Pancreas (tissue), 10 donors: ENCODE measurements at places on chromosomes 3 and 15.

- no peak for DNase-seq
Measured at GRCh38 chr3:123833398-123833785, 50.7 kb downstream of the MYLK start.

DNA sequence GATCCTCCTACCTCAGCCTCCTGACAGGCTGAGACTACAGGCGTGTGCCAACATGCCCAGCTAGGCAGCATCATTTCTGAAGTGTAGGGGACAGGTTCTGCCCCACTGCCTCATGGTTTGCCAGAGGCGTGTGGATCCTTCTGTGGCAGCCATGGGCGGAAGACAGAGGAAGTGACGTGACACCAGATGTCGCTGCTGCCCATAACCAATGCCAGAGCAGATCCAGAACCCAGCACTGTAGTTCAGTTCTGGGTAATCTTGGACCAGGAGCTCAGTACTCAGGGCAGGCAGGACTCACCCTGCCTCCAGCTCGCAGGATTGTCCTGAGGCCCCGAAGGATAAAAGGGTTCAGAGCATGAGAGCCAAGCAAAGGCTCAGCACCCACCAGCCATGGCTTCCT is 8.2 kb downstream of the RBPMS2 start:
- no peak for DNase-seq

- no peak for DNase-seq
Measured at GRCh38 chr3:152229692-152230091, 39.0 kb upstream of the MBNL1 start.

GRCh38 chr15:71049706-71050422 is 65.4 kb upstream of the THSD4 start:
- DNase-seq, result no peak

DNA sequence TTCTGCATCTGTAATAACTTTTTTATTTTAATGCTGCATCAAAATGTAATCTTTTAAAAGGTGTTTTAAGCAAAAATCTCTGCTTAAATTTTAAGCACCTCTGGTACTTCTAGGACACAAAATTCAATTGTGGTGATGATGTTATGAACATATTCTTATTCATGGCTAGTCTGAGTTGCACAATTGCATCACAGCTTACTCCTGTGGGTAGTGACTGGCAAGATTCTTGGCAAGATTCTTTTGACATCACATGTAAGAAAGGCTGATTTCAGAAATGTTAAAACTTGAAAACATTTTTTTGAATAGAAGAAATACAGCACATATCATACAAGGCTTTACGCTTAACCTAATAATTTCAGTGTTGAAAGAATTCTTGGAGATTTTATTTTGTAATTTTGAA is 35.7 kb downstream of the IQCH start:
- no peak for DNase-seq

DNA sequence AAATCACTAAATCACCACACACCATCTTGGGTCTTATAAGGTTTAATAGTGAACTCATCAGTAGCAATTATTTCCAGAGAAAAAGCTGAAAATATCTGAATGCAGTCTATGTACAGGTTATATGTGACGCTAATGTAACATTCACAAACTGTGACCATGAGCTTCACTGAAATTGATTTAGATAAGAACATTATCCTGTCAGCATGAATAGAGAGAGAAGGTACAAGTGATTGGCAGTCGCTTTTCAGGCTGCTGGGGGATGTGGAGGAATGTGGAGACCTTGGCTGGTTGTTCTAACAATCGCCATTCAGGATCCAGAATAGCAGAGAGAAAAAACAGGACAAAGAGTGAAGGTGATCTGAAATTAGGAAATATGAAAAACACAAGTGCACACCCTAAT is 98.1 kb downstream of the CADPS start:
- no peak for DNase-seq

- DNase-seq, result no peak
Measured at GRCh38 chr3:187210545-187211327, 13.4 kb downstream of the RTP1 start.

GRCh38 chr3:69324362-69325025 is 61.4 kb downstream of the FRMD4B start:
- DNase-seq, result no peak

GRCh38 chr3:171284308-171285075 is 175.7 kb downstream of the TNIK start:
- no peak for DNase-seq

- no peak for DNase-seq
Measured at GRCh38 chr3:37308247-37308646, 133.9 kb upstream of the LRRFIP2 start.

GRCh38 chr3:82736696-82737277 is 975.3 kb upstream of the GBE1 start:
- DNase-seq, result no peak

GRCh38 chr3:9727041-9727595 is 4.4 kb upstream of the BRPF1 start:
- no peak for DNase-seq

DNA sequence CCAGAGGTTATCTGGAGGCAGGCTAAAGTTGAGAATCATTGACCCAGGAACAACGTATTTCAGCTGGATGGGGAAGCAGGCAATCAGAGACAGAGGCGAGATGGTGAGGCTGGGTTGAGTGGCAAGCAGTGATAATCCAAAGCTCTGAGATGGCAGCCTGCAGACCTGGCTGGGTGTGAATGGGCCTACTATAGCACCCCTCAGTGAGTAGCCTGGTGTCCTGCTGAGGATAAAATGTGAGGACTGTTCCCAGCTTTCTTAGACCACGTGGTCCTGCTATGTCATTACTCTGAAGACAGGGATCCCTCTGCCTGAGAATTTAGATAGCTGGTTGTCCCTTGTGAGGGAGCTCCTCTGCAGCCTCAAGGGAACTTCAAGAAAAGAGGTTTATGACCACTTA is 141.5 kb downstream of the ARPP21 start:
- no peak for DNase-seq

- no peak for DNase-seq
Measured at GRCh38 chr15:89492934-89493631, 3.3 kb downstream of the RHCG start.

DNA sequence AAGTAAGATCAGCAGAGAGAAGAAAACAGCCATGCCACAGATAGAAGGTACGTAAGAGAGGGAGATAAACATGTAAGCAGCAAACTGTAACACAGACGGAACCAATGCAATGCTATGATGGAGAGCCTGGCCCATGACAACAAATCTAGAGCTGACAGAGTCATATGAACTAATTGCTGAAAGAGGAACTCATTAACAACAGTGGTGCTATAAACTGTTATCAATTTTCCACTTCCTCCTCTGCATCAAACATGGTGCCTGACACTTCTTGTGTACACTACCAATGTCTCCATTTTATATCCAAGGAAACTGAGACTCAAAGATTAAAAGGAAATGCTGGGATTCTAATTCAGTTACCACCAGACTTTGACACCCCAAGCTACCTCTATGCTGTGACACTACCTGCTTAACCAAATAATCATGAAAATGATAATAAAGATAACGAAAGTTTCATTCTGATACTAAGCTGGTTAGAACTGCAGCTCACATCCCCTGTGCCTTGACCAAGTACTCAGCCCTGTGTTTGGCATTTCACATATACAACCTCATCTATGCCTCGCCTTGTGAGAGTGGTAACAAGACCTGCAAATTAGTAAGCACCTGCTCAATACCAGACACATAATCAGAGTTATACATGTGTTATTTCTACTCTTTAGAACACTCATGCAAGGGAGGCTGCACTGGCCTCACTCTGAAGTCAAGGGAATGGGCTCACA is 79.3 kb downstream of the ANO10 start:
- DNase-seq, result no peak

DNA sequence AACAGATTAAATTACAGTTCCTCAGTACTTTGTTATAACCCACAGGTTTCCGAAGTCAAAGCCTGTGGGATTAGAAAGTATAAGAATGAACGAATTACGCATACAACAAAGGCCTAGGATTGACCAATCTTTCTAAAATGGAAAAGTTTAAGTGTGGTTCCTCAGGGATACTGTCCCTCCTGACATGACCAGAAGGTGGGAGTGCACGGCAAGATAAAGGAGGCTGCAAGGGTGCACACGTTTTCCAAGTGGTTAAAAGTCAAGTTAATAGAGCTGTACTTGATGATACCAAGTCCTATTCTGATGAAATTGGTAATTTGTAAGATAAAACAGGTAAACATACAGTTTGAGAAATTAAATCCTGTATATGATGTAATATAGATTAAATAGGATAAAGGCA is 96.2 kb downstream of the ALDH1A2 start:
- DNase-seq, result no peak

GRCh38 chr3:10996345-10997013 is 3.9 kb downstream of the SLC6A1 start:
- DNase-seq, result no peak

- DNase-seq, result no peak
Measured at GRCh38 chr3:186110975-186111974, 2.4 kb upstream of the ETV5 start.

DNA sequence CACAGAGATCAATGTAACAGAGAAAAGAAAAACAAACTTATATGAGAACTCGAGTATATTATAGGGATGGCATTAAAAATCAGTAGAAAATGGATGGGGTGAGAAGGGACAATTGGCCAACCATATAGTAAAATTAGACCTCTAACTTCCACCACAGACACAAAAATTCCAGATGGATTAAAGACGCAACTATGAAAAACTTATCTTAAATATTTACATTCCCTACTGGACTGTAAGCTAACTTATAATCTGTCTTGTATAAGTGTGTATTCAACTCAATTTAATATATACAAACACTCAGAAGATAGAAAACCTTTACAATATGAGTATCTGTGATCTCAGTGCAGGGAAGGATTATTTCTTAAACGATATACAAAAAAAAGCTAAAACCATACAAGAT is 3.0 kb downstream of the MFAP1 start:
- no peak for DNase-seq

DNA sequence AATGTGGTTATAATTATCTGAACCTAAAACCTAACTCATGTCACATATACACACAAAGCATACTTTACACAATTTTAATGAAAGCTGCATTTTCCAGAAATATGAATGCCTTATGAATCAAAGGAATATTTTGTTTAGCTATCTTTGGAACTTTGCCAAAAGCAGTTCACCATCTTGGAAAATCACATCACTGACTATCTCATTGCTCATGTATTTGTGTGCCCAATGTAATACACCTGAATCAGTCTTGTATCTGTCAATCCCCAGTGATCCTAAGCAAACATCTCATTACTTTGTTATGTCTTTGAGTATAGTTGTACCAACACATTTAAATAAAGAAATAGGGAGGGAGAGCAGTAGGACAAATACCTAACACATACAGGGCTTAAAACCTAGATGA is 15.6 kb upstream of the CD47 start:
- DNase-seq, result no peak
